Fibroblast of villous mesenchyme (primary cell): ENCODE measurements at places on chromosomes 7 and 10. TPM values are rescaled to one million over a fixed set of nuclear protein-coding genes. Genes with fewer than 3 reads are reported as not detected.

Gene VWA2
- total RNA-seq = under 0.01 TPM in 1 of 2 replicates, not detected in the other

Gene EIF5AL1
- total RNA-seq = 0.64 and 0.86 TPM in 2 replicates

GRCh38 chr10:132848951-132849545, 63.1 kb upstream of the NKX6-2 start:
- no peak for DNase-seq

DNA sequence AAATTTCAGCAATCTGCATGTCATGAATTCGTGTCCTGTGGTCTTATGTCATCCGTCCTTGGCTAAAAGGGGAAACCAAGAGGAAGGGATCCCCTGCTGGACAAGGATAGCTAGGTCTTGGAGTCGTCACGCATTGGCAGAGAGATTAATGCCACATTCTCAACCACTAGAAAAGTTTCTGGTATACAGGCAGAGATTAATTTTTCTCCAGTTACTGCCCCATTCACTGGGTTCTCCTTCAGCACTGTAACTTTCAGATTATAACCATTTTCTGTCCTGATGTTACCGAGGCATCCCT, 1060.6 kb upstream of the AUTS2 start:
- no peak for DNase-seq

- no peak for DNase-seq
Observed at GRCh38 chr10:129784891-129785290, 179.2 kb downstream of the EBF3 start.

DNA sequence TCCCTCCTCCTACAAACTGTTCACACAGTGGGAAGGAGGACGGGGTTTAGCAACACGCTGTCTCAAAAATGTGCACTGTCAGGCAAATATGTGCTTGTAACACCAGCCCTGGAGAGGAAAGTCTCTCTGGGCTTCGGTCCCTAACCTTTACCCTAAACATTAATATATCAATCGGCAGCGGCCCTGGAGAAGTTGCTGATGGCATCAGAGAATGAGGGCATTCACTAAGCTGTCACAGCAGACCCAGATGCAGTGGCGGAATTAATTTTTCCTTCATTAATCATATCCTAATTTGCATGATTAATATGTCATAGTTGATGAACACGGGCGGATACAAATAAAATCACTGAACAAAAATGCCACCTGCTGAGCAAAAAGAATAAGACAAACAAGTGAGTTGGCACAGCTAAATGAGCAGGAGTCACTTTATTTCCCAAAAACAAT, 45.2 kb upstream of the INSIG1 start:
- DNase-seq = peak; percentile 62

Gene CAMK2G
- 30.6 and 36.7 TPM in 2 replicates for total RNA-seq

DNA sequence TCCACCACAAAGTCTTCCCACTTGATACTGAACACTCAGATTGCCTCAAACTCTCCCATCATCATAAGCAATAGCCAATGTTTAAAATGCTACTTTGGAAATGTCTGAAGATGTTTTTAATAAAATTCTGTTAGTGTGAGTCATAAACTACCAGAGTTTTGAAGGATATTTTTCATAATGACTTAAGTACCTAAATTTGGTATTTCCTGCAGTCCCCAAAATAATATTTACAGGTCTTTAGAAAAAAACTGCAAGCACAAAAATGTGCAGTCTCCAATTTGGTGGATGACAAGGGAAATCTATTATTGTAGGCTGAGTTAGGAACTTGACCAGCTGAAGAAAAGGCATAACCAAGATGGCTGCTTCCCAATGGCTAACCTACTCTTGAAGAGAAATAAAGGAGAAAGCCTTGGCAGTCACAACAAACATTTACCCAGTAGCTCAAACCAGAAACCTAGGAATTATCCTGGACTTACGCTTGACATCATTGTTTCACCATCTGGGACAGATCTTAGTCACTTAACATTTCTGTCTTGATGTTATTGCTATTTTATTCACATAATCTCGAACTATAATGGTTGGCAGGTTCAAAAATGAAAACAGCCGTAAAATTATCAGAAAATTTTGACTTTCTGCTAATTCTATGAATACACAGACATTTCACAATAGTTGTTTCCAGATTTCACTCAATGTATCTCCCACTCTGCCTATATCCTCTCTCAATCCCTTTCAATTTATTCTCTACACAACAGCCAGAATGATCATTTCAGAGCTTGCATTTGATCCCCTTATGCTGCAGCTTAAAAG, 111.2 kb upstream of the STEAP1B start:
- DNase-seq = peak; percentile 56

GRCh38 chr10:42988517-42989395, 88.1 kb upstream of the RET start:
- DNase-seq = no peak

DNA sequence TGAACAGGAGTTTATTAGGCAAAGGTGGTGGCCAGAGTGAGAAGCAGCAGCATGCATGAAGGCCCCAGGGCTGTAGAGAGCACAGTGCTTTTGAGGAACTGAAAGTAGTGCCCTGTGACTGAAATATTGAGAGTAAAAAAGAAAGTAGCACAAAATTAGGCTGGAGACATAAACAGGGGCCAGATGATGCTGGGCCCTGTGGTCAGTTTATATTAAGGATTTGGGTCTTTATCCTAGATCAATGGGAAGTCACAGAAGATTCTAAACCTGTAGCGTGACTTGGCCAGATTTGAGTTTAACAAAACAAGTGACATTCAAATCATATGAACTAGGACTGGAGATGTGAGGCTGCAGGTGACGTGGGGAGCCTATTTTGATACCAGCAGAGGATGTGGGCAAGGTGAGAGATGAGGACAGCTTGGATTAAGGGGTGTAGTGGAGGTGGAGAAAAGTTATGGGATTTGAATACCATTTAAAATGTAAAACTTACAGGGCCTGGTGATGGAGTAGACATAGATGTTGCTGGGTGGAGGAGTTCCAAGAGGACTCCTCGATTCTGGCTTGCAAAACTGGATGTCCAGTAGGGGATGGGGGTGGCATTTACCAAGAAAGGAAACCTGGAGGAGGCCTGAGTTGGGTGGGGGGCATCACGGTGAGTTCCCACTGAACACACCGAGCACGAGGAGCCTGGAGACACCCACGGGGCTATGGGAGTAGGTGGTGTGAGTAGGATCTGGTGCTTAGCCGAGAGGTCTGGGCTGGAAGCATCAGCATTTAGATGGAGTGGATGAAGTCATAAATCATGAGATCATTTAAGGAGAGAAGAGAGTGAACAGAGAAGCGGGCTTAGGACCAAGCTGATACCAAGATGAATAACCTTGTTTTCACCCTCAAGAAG, 52.8 kb downstream of the HHEX start:
- no peak for DNase-seq

Gene SLC13A4
- 0.32 TPM in 1 of 2 replicates, not detected in the other for total RNA-seq

GRCh38 chr7:97499204-97499603, 232.7 kb upstream of the TAC1 start:
- DNase-seq = peak; percentile 5

DNA sequence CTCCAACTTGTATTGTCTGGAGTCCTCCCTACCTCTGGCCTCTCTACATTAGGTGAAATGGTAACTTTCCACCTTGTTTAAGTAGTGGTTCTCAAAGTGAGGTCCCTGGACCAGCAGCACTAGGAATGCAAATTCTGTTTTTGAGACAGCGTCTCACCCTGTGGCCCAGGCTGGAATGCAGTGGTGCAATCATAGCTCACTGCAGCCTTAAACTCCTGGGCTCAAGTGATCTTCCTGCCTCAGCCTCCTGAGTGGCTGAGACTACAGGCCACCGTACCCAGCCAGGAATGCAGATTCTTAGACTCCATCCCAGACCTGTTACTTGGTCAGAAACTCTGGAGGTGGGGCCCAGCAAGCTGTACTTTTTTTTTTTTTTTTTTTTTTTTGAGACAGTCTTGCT, 6.8 kb upstream of the TBL2 start:
- DNase-seq = peak; percentile 31

Gene CTAGE4
- 0.32 and 0.43 TPM in 2 replicates for total RNA-seq

- no peak for DNase-seq
Observed at GRCh38 chr10:133114726-133115452, 27.2 kb downstream of the ADGRA1 start.

DNA sequence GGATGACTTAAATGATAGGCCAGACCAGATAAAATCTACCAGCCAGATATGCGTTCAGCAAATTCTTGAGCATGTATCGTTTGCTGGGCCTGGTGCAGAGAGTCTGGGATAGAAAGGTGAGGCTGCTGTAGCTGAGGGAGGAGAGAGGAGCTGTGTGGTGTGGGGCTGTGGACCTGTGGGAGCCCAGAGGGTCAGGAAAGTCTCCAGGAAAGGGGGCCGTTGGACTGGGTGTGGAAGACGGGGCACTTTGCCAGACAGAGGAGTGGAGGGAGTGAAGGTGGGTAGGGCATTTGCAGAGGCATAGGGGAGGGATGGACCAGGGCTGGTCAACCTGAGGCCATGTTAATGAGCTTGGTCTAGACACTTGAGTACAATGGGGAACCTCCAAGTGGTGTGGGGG, 124.7 kb upstream of the UNC5B start:
- DNase-seq = no peak

Gene OR9A2
- total RNA-seq = not detected in 2 replicates

- peak; percentile 91 for DNase-seq
Observed at GRCh38 chr10:28730031-28730778, 52.9 kb downstream of the BAMBI start.

Gene STOX1
- total RNA-seq = under 0.01 TPM in 2 replicates

Gene LFNG
- total RNA-seq = 7.4 and 10.8 TPM in 2 replicates

DNA sequence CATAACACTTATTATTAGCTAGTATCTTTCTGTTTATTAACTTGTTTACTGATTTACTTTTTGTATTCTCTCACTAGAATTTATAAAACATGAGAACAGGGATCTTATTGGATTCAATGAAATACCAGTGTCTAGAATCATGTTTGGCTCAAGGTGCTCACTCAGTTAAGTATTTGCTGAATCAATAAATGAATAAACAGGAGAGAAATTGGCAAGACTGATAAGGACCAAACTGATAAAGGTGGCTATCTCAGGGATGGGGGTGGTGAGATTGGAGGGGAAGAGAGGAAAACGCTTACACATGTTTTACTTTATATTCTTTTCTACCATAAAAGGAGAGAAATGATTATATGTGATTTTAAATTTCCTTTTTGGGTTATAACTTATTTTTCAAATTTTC, 43.3 kb upstream of the CCDC6 start:
- no peak for DNase-seq

- DNase-seq = no peak
Observed at GRCh38 chr7:38335128-38335491, 61.7 kb upstream of the TARP start.

- peak; percentile 48 for DNase-seq
Observed at GRCh38 chr7:82605247-82605864, 161.8 kb upstream of the CACNA2D1 start.

- DNase-seq = no peak
Observed at GRCh38 chr10:49283491-49283890, 15.5 kb upstream of the C10orf71 start.

DNA sequence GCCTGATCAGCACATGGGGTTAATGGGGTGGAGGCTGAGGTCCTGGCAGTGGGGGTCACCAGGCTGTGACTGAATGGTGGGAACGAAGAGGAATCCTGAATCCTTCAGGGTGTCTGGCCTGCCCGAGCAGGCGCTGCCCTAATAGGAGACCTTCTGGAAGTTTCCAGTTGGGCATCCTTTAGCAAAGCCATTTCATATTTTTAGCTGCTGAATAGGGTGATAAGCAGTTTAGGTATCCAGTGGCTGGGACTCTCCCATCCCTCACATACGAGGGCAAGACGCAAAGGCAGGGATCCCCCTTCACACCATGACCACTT, 159.3 kb downstream of the SH3PXD2A start:
- no peak for DNase-seq

DNA sequence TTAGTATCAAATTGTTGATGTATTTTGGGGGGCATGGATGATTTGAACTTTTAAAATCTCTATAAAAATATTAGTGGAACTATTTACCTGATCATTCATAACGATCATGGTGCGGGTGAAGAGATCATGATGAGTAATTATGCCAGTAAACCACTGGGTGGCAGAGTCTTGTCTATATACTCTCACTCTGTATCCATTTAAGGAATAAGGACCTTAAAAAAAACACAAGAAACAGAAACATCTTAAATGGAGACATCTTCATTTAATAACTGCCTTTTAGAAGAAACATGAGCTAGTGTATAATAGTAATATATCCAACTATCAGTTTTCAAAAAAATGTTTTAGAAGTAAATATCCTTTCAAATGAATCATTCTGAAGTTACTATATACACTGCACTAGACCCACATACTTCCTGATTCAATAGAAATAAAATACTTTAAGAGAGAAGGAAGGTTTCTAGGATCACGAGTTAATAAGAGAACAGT, 84.0 kb downstream of the NRBF2 start:
- DNase-seq = peak; percentile 72

Gene CNTNAP2
- not detected in 2 replicates for total RNA-seq

- DNase-seq = no peak
Observed at GRCh38 chr10:88082806-88083596, 219.6 kb downstream of the PTEN start.

DNA sequence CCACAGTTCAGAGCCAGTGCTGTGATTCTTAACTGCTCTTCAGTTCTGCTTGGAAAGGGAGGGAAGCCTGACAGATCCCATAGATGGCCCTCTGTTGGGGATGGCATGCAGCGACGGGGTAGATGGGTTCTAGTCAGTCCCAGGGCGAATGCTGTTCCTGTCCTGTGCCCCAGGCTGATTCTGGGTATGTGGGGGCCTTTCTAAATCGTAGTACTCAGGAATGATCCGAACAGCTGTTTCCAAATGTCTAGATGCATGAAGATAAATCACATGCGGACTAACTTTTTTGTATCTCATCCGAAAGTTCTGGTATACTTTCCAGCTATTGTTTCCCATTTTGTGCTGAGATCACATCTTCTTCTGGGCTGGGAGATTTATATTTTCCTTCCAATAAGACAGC, 186.0 kb upstream of the MKI67 start:
- DNase-seq = no peak

- DNase-seq = peak; percentile 37
Observed at GRCh38 chr10:63227207-63227895, 94.2 kb downstream of the NRBF2 start.

Gene KCNMA1
- total RNA-seq = 11.0 and 36.7 TPM in 2 replicates

DNA sequence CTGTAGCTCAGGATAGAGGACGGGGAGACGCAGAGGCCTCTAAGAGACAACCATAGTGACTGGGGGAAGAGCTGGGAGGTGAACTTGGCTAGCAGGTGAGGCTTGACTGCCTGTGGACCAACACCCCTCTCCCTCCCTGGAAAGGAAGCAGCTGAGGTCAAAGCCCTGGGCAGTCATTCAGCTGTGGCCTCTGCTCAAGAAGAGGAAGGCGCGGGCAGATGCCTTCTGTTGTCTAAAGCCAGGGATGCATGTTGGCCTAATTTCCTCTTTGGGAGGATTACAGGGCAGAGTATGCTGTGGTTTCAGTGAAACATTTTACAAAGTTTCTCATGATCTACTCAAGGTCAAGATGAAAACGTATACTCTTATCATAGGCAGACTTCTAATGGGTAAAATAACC, 327.1 kb downstream of the PRPF18 start:
- DNase-seq = no peak

GRCh38 chr7:127782654-127783559, 130.9 kb downstream of the SND1 start:
- peak; percentile 35 for DNase-seq

GRCh38 chr10:124172181-124172916, 79.0 kb upstream of the CHST15 start:
- DNase-seq = no peak
